ENCODE measurements at places on chromosomes 4 and X. TPM values are rescaled to one million over a fixed set of nuclear protein-coding genes. Genes with fewer than 3 reads are reported as not detected.

The VCX3A gene
- not detected for polyA plus RNA-seq

The RGN gene
- polyA plus RNA-seq, result 89.1 TPM

The TNMD gene
- 2.6 TPM for polyA plus RNA-seq

The BTC gene
- polyA plus RNA-seq, result 6.0 TPM

The TEX13D gene
- polyA plus RNA-seq, result not detected

The CLNK gene
- 4.8 TPM for polyA plus RNA-seq

The GPRIN3 gene
- 2.2 TPM for polyA plus RNA-seq

The KLB gene
- polyA plus RNA-seq, result 0.41 TPM

The TSC22D3 gene
- 160 TPM for polyA plus RNA-seq

The TSPAN7 gene
- 98.3 TPM for polyA plus RNA-seq

The SPP1 gene
- 6,594 TPM for polyA plus RNA-seq

The DCTD gene
- 54.9 TPM for polyA plus RNA-seq

The TASL gene
- polyA plus RNA-seq, result 0.22 TPM

The IDS gene
- polyA plus RNA-seq, result 19.6 TPM

The KIF4A gene
- polyA plus RNA-seq, result 0.13 TPM

The NAP1L3 gene
- polyA plus RNA-seq, result 3.2 TPM

The ARSH gene
- not detected for polyA plus RNA-seq

The PNCK gene
- 5.5 TPM for polyA plus RNA-seq

The CT55 gene
- polyA plus RNA-seq, result not detected

The EDA gene
- polyA plus RNA-seq, result 2.9 TPM

The DUSP21 gene
- polyA plus RNA-seq, result not detected

DNA sequence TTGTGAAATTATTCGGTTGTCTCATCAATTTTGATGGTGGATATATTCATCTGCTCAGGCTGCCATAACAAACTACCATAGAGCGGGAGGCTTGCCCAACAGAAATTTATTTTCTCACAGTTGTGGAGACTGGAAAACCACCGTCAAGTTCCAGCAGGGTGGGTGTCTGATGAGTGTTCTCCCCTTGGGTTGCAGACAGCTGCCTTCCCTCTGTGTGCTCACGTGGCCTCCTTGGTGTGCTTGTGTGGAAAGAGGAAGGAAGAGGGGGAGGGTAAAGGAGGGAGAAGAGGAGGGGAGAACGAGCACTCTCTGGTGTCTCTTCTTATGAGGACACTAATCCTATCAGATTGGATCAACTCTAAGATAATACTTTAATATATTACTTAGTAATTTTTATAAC, 123.8 kb upstream of the TEX13D start:
- no peak for DNase-seq

GRCh38 chr4:138445098-138445497, 202.9 kb upstream of the SLC7A11 start:
- no peak for DNase-seq

- DNase-seq, result no peak
Observed at GRCh38 chrX:14406225-14406624, 123.1 kb upstream of the GLRA2 start.

DNA sequence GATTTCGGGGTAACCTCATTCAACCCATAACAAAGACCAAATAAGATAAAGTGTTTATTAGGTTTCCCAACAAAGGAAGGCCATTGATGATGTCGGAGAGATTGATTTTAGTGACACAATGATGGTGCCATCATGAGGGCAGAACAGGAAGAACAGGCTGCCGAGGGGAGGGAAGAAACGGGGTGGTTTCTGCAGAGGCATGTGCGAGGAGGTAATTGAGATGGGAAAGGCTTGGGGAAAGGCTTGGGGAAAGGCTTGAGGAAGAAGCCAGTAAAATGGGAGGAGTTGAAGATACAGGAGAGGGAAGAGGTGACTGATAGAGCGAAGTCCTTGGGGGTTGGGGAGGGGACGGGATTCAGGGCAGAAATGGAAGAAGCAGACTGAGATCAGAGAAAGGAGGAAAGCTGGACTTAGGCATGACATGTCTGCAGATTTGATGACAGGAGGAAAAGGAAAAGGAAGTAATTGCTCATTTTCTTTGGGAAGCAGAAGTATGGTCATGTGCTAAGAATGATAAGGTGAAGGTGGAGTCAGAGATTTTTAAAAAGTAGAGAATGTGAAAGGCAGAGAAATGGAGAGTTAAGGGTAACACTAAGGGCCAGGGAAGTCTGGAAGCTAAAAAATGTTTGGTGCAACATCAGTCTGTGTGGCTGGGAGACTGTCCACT, 6.0 kb downstream of the HPSE start:
- no peak for DNase-seq

DNA sequence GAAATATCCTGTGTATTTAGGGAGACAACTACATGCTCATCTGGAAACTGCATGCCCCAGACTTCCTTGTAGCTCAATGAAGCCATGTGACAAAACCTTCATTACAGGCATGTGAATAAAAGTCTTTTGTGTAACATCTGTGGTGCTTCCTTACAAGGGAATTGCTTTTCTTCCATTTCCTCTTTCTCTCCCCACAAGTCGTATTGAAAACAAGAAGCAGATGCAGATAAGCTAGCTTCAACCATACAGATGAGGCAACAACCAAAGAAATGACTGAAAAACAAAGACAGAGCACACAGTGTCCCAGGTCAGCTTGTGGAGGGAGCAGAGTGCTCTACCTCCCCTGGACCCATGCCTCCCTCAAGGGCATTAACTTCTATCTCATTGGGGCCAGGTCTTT, 115.8 kb upstream of the INPP4B start:
- no peak for DNase-seq

GRCh38 chr4:24056289-24056688, 166.4 kb upstream of the PPARGC1A start:
- no peak for DNase-seq

- no peak for DNase-seq
Observed at GRCh38 chrX:47247206-47247998, 14.6 kb downstream of the USP11 start.

DNA sequence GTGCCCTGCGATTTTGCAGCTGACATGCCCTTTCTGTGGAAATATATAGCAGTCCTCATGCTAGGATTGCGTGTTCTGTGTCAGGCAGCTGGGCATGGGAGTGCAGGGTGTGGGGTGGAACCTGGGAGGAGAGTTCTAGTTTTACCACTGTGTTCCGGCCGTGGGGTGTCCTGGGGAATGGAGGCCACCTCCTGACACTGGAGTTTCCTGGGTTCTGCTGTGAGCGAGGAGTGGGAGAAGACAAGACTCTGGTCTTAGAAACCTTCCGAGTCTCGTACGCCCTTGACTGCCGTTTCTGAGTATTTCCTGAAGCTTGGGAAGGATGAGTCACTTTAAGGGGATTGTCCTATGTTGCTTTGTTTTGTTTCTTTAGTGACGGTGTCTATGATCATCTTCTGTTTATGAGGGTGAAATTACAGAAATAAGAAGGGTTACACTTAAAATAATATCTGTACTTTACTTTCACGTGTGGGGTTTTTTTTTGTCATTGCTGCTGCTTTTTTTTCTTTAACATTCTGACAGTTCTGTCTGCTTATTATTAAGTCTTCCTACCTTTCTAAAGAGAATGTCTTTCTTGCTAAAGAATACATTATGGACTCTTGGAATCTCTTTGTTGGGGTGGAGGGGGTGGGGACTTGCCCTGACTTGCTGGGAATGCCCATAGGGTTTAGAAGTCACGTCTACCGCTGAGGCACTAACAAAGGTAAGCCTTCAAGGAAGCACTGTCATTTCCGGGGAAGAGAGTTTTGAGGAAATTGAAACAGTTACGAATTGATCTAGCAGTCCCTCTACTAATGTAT, 19.1 kb downstream of the CD99 start:
- no peak for DNase-seq

DNA sequence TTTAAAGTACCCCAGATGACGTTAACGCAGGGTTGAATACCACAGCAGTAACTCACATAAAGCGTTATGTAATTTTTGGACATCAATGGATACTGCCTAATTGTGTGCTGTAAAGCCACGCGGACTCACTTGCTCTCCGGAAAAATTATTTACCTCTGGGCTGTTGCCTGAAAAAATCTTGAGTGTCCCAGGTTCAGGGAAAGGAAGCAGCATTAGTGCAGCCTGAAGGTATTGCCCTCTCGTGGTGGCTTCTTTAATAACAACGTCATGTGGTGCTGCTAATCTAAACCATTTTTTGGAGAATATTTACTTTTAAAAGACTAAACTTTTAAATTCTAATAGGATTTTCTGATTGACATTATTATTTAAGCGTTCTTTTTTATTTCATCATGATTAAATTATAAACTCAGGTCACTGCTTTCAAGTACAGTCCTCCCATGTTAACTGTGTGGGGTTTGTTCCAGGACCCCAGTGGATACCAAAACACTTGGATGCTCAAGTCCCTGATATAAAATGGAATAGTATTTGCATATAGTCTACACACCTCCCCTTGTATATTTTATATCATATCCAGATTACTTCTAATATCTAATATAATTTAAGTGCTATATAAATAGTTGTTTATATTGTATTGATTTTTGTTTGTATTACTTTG, 384.8 kb downstream of the FAM133A start:
- DNase-seq, result no peak

- no peak for DNase-seq
Observed at GRCh38 chr4:184344899-184345572, 127.4 kb upstream of the ENPP6 start.

GRCh38 chr4:148216321-148216720, 225.9 kb downstream of the NR3C2 start:
- DNase-seq, result no peak

- peak; percentile 85 for DNase-seq
Observed at GRCh38 chr4:42398871-42399331, 1.6 kb downstream of the SHISA3 start.

GRCh38 chrX:66221856-66222255, 57.8 kb downstream of the HEPH start:
- no peak for DNase-seq

GRCh38 chr4:25098964-25099891, 61.0 kb downstream of the SEPSECS start:
- DNase-seq, result no peak

GRCh38 chr4:105273230-105273629, 126.6 kb downstream of the TET2 start:
- DNase-seq, result no peak

GRCh38 chr4:182264139-182264752, 21.0 kb downstream of the TENM3 start:
- no peak for DNase-seq

GRCh38 chrX:150968862-150969720, 14.0 kb upstream of the HMGB3 start:
- peak; percentile 14 for DNase-seq

- peak; percentile 70 for DNase-seq
Observed at GRCh38 chr4:76546759-76547742, 112.0 kb downstream of the SHROOM3 start.

- DNase-seq, result no peak
Observed at GRCh38 chrX:65516756-65517155, 17.8 kb downstream of the LAS1L start.

DNA sequence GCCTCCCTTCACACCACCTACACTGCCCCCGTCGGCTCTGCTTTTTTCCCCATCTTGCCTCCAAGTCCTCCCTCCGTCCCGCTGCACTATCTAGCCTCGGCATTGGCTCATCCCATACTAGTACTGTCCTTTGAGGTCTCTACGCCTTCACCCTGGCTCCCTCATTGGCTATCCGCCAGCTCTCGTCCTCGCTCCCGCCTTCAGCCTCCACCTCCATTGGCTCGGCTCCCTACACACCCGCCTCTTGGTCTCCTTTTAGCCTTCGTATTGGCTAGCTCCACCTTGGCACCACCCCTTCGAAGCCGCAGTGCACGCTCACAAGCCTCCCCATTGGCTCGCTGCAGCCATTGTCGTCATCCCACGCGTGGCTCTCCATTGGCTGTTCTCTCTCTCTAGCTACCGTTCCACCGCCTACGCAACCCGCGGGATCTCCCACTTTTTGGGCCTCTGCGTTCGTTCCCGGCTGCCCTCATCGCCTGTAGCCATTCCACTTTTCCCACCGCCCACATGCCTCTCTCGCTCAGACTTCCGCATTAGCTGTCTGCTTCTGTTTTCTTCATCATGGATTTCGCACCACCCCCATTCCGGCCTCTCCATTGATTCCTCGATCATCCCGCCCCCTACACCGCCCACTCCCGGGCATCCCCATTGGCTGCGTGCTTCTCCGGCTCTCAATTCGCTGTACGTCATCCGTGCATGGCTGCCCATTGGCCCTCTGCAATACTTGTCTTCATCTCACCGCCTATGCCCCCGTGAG, 405 bp upstream of the PPP1R3F start:
- peak; percentile 98 for DNase-seq

GRCh38 chr4:79653871-79654270, 245.8 kb upstream of the GK2 start:
- no peak for DNase-seq

DNA sequence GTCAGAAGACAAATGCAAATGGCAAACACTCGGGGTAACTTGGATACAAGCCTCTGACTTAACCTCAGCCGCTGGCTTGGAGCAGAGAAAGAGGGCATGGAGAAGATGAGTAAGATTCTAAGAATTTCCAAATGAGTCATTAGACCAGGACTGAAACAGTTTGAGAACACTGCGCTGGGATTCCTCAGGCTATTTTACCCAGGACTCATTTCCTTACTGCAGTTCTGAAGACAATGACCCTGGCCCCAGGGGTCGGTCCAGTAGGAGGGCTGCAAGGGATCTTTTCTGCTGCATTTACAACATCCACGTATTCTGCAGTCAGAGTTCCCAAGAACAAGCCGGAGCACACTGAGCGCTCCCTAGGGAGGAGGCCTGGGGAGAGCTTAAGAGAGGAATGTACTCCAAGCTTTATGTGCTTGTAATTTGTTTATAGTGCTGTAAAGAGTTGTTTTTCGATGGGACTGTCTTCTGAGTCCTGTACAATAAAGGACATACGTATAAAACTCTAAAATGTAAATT, 27.3 kb upstream of the SORBS2 start:
- DNase-seq, result peak; percentile 50

DNA sequence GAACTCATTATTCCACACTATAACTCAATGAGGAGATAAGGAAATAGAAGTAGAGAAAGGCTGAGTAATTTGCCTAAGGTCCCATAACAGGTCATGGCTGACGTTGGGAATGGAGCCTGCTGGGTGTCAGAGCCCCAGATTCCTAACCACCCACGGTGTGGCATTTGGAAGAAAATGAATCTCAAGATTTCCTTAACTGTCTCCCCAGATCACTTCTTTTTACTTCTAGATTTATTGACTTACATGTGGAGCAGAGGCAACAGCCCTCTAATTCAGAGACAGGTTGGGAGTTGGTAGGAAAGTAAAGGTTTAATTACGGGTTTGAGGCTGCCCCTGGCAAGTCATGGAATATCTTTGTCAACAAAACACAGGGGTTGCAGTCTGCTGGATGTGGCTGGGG, 134.0 kb downstream of the ARHGAP10 start:
- DNase-seq, result no peak

DNA sequence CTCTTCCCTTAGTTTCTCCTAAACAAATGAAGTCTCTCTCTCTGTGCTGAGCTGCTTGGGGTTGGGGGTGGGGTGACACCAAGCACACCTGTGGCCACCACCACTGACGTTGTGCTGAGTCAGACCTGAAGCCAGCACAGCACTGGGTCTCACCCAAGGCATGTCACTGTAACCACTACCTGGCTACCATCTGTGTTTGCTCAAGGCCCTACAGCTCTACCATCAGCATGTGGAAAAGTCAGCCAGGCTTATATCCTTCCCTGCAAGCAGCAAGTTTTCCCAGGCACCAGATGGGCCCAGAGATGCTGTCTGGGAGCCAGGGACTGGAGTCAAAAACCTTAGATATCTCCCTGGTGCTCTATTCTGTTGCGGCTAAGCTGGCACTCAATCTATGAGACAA, 6.9 kb downstream of the CXCL10 start:
- DNase-seq, result no peak

- DNase-seq, result no peak
Observed at GRCh38 chr4:101794806-101795205, 4.3 kb downstream of the BANK1 start.
